ENCODE measurements at places on chromosomes 6 and 20.

DNA sequence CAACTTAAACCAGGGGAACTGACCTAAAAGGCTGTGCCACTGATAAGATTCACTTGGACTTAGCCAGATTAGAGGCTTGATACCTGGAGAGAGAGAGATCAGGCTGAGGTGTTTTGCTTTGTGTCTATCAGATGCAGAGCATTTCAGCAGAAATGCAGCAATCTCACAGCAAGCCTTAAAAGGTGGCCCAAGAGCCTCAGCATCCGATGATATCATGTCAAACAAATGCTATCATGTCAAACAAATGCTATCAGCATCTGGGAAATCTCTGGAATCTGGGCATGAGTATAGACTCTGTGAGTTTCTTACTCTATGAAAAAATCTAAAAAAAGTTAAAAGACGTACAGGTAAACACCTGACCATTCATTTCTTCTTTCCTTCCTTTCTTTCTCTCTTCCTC, 718.9 kb downstream of the EYS start:
- no peak for DNase-seq

DNA sequence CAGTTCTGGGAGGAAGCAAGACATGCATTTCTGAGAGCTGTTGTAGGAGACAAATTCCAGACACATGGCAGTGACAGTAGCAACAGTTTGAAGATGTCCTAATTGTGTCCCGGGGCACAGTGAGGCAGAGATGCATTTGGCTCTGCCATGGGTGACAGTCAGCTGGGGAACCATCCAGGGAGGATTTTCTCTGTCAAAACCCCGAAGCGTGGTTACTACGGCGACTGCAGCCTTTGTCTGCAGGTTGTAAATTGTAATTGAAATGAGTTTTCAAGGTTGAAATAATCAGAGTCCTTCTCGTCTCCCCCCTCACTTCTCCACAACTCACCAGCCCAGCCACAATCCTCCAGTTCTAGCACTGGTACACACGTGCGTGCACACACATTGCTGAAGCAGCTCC, 100.1 kb downstream of the GRM4 start:
- DNase-seq, result no peak

DNA sequence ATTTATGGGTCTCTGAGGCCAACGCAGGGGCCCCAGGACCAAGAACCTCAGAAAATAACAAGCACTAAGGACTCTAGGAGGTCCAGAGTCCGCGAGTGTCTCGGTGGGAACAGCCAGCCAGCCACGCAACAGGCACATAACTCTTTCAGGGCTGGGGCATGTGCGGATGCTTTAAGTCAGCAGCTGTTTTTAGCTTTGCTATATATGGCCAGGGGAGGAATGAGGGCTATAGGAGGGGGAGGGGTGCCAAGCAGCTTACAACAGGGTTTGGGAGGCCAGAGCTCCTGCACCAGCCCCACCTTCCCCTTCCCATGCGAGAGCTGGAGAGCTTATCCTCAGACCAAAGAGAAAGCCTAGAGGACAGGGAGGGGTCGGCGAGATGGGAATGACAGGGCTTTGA, 6.2 kb downstream of the JPH2 start:
- no peak for DNase-seq

DNA sequence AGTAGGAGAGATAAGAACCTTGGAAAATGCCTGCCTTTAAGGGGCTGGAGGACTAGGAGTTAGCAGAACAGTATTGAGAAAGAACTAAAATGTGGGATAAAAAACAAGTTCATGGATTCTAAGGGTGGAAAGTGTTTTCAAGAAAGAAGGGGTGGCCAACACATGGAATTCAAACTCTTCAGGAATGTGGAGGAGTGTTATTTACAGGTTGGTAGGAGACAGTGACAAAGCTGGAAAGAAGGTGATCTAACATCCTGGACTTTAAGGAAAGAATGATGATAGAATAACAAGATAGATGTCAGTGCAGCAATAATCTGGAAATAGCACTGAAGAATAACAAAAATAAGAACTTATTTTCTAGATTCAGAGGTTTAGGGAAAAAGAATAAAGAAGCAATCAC, 54.0 kb upstream of the TNFRSF21 start:
- DNase-seq, result no peak

- no peak for DNase-seq
These were observed 34.1 kb downstream of the PRPH2 start for GRCh38 chr6:42688281-42688680.

GRCh38 chr20:47129306-47129705, 227.2 kb downstream of the ZMYND8 start:
- DNase-seq, result no peak

DNA sequence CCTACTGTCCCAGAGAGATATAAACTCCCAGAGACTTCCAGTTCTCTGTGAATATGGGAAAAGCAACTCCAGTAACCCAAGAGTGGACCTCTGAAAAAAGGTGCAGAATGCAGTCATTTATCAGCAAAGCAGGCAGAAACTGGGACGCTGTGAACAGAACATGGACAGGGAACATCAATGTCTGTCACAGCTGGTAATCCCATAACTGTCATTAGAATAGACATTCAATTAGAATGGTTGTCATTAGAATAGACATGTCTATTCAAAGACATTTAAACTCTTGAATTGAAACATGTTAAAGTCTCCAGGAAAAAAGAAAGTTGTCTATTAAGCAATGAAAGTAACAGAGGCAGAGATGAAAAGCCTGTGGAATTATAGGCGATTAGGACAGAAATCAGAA, 302.1 kb downstream of the BTBD3 start:
- DNase-seq, result no peak

DNA sequence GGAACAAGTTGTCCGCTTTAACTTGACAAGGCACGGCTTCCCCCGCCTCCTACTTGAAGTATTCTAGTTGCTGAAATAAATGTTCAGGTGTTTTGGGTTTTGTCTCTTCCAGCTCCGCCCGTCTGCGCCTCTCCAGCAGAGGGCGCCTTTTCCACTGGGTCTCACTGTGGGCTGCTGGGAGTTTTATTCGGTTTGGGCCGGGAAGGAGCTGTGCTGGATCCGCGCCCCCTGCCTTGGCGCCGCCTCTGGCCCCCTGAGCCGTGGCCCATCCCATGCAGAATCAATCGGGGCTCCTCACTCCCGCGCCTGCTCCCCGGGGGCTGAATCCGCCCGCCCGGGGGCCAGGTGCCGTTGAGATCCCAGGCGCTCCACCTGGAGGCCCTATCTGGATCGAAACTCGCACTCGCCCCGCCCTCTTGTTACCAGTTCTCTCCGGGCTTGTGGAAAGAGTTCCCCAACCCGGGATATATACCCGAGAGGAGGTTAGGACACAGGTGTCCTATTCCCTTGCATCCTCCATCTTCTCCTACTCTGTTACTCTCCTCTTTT, 51.0 kb upstream of the TCF21 start:
- DNase-seq, result no peak

GRCh38 chr20:49541733-49542513, 26.0 kb downstream of the PTGIS start:
- DNase-seq, result peak; percentile 3

Data from C1 segment of cervical spinal cord (tissue), 14 donors.